DMS153 (cell line): ENCODE measurements at places on chromosomes 11 and 22.

DNA sequence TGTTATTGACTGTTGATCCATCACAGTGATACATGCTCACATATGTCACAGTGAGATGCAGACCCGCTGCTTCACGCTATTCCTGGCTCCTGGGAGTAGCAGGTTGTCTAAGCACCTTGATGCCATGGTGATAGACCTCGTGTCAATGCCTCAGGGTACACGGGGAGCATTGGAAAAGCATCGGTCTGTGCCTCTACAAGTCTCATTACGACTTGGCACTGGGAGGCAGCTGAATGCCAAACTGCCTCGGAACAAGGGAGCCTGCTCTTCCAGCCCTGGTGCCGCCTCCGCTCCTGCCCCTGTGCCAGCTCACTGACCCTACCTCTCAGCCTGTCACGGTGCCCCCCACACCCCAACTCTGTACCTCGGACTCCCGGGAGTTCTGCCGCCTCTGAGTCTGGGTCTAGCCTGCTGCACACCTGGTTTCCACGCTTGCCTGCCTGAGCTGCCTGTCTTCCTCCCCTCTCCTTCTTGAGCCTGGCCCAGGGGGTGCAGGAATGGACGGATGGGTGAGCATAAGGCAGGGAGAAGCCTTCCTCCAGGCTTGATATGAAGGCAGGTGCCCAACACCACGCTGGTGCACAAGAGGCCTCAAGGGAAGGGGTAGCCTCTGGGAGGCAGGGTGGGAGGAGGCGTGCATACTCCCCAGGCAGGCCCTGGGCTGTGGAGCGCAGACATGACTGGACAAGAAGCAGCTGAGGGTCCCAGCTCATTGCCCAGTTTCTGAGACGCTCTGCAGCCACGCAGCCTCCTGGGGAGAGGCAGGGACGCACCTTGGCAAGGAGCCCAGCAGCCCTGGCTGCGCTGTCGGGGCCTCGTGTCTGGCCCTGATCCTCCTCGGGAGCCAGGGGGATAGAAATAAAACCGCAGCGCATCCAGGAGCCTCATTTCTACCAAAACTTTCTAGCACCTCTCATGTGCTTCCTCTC lies 1.8 kb upstream of the NFAM1 start:
- DNase-seq: no peak

DNA sequence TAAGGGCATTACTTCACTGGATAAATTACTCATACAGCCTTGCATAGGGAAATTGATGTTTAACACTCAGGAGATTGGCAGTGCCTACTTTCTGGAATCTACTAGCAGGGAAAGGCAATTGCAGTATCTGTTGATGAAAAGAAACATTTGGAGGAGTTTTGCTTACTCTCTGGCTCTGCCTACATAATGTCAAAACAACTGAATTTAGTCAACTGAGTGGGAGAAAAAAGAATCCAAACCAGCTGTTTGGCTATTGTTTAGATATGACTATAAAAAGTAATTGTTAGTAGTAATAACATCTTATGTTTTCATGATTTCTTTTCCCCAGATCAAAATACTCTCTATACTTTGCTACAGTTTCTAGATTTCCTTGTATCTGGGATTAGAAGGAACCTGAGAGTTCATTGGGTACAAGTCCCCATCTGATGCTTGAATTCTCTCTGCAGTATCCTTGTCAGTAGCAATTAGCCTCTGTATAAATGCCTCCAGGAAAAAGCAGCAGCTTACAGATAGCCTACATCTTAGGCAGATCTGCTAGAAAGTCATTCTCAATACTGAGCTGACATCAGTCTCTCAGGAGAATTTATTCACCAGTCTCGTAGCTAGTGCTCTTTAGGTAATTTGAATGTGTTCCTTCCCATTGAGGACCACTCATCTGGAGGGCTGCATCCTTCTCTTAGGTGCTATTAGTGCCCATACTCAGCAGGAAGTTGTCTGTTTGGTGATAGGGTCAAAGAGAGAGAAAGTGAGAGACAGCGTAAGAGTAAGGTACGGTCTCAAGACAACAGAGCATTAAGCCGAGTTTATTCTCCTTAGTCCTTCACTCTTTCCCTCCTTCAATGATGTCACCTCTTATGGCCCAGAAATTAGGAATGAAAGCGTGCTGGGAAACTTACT lies 185.9 kb upstream of the CCDC90B start:
- DNase-seq: no peak

DNA sequence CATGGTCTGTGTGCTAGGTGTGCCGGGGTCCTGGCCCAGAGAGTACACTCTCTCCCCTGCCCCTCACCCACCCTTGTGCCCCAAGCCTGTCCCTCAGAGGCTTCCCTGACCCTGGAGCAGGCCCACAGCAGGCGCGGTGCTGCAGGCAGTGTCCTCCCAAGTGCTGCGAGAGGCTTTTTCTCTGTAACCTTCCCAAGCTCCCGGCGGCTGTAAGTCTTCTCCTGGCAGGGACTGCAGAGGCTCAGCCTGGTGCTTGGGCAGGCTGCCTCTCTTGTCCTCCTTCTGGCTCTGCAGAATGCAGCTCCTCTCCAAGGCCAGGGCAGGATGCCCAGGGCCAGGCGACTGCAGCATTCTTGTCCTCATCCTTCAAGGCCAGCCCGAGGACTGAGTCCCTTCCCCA lies 15.9 kb downstream of the RFPL1 start:
- no peak for DNase-seq

GRCh38 chr22:32650553-32651345 lies 150.8 kb upstream of the TIMP3 start:
- no peak for DNase-seq

- DNase-seq: no peak
Observed at GRCh38 chr11:69674267-69674885, 777 bp downstream of the LTO1 start.

DNA sequence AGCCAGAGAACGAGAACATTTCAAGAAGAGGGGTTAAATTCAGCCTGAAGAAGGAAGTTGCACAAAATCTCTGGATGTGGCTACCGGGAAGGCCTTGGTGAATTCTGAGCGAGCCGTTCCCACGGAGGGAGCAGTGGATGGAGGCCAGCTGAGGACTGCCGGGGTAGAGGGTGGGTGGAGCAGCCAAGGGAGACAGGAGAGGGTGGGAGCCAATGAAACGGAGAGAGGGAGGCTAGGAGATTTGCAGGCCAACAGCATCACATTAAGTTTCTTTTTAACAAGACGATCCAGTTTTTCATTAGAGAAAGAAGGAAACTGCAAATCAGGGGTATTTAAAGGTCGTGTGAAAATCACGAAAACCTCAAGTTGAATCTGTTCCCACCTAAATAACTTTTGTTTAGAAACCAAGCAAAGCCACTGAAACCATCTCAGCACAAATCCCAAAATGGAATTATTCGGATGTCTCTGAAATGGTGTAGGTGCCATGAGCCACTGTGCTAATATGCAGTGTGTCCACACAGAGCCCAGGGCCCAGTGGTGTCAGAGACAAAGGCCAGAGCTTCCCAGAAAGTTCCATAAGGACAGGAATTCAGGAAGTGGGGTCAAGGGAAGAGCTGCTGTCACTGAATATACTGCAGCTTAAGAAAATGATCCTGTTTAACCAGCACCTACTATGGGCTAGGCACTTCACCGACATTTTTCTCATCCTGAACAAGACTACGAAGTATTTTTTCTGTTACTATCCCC lies 59.7 kb upstream of the SLC35C1 start:
- DNase-seq: no peak
